Spleen (tissue), 13 donors: ENCODE measurements at places on chromosomes 13 and 19. TPM values are rescaled to one million over a fixed set of nuclear protein-coding genes. Genes with fewer than 3 reads are reported as not detected.

Gene IFI30
- 234 TPM for polyA plus RNA-seq

Gene OR7G1
- polyA plus RNA-seq, result not detected

Gene SLAIN1
- 8.7 TPM for polyA plus RNA-seq

Gene PIK3R2
- polyA plus RNA-seq, result 5.1 TPM

Gene ZNF536
- polyA plus RNA-seq, result 0.14 TPM

Gene DDX49
- 38.7 TPM for polyA plus RNA-seq

Gene CCDC70
- not detected for polyA plus RNA-seq
